ENCODE measurements at places on chromosomes 12 and 14. TPM values are rescaled to one million over a fixed set of nuclear protein-coding genes. Genes with fewer than 3 reads are reported as not detected.
A peak's percentile ranks its signal among the peaks of the same experiment; 100 is the strongest.

DNA sequence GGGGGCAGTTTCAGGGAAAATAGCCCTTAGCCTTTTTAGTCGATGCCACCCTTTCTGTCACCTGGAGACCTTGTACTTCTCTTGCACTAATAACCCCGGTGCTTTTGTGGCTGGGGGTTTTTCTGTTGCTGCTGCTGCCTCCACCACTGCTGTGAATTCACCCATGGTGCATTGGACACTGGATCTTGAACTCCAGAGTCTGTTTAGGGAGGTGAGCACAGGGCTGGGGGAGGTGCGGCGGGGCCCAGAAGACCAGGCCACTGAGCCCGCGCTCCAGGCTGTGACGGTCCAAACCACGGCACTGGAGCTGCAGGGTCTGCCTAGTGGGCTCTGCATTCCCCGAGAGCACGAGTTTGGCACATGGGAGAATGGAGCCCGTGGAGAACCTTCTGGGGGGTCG is 100.6 kb downstream of the NINJ2 start:
- H3K27ac ChIP-seq: peak overlapping the region; percentile 88
- no peaks in the 10 kb centered on the region for H3K27me3 ChIP-seq
- no peaks in the 10 kb centered on the region for H3K36me3 ChIP-seq
- H3K4me3 ChIP-seq: peak overlapping the region; percentile 57
- peaks cover 60% of the 10 kb centered on the region for H3K4me1 ChIP-seq

- no peak overlapping the region for H3K27ac ChIP-seq
- H3K27me3 ChIP-seq: no peaks in the 10 kb centered on the region
- H3K36me3 ChIP-seq: no peaks in the 10 kb centered on the region
- no peak overlapping the region for H3K4me3 ChIP-seq
- H3K4me1 ChIP-seq: peaks cover 10% of the 10 kb centered on the region
- DNase-seq: no peak
Observed at GRCh38 chr12:47509398-47509851, 196.4 kb downstream of the RPAP3 start.

DNA sequence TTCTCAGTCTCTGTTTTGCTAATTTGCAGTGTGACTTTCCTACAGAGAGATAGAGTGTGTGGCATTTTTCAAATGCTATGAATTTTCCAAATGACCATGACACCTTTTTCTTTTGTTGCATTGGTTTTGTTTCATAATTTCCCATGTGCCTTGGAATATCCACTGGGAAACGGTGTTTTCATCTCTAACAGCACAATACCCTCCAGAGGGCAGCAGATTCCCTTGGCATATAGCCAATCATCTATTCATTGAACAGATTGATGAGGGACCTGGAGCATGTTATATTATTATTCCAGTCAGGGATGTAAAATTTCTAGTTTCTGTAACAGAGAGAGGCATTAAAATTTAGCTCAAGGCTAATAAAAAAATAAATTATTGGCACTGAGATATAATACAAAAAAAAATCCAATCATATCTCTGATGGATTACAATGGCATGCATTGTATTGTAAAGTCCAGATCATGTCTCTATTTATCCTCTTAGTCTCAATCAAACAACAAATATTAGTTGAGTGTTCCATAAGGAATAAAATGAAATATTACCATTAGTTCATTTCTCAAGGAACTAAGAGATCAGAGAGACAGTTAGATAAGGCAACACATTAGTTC is 29.6 kb upstream of the NTN4 start:
- peaks cover 19% of the 10 kb centered on the region for H3K27me3 ChIP-seq
- H3K36me3 ChIP-seq: no peaks in the 10 kb centered on the region
- no peaks in the 10 kb centered on the region for H3K4me1 ChIP-seq
- no peak overlapping the region for H3K27ac ChIP-seq
- DNase-seq: no peak

Gene NFE2
- total RNA-seq: not detected

Gene GPR137C
- 0.11 TPM for total RNA-seq

Gene USP44
- 15.5 TPM for total RNA-seq

Measured in activated CD8-positive, alpha-beta T cell treated with anti-CD3 and anti-CD28 coated beads for 36 hours (primary cell).